Activated CD4-positive, alpha-beta T cell treated with anti-CD3 and anti-CD28 coated beads, Interleukin-2, amount 50 U/mL, for 4 hours (primary cell): ENCODE measurements at places on chromosomes 11 and 22.
A peak's percentile ranks its signal among the peaks of the same experiment; 100 is the strongest.

DNA sequence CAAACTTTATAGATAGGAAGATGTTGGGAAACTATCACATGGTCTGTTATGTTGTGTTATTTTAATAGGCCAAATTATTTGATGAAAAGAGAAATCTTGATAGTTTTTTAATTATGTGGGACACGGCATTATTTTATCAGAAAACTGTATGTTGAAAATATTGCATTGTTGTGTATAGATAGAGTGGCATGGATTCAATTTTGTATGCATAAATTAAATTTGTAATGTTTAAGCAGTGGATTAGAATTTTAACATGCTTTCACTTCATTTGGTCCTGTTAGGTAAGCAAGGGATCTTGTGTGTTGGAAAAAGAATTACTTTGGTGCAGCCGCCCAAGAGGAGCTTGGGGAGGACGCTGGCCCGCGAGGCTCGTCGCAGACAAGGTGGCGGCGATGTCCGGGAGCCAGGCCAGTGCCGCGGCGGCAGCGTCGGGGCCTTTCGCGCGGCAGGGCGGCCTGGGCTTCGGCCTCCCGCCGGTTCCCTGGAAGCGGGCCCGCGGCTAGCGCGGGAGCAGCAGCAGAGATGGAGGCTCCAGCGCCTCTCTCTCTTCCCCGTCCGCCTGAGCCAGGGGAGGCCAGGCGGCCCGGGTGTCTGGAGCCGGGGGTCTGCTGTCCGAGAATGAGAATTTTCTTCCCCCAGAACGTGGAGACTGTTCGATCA is 82.7 kb downstream of the GGT1 start:
- DNase-seq, result no peak

- no peak for DNase-seq
Observed at GRCh38 chr11:1750481-1750839, at the start of gene IFITM10. TSS of gene IFITM10 (minus strand) at chr11:1750595. CDS start at chr11:1750442, 153 bp downstream.

- DNase-seq, result no peak
Observed at GRCh38 chr22:45756558-45756957, 84.9 kb downstream of the ATXN10 start.

GRCh38 chr11:111428113-111428876 is 49.2 kb upstream of the POU2AF1 start:
- no peak for DNase-seq

GRCh38 chr22:23121424-23121823 is 20.4 kb downstream of the RSPH14 start:
- DNase-seq, result no peak

GRCh38 chr11:120710354-120711131 is 199.0 kb downstream of the GRIK4 start:
- no peak for DNase-seq

DNA sequence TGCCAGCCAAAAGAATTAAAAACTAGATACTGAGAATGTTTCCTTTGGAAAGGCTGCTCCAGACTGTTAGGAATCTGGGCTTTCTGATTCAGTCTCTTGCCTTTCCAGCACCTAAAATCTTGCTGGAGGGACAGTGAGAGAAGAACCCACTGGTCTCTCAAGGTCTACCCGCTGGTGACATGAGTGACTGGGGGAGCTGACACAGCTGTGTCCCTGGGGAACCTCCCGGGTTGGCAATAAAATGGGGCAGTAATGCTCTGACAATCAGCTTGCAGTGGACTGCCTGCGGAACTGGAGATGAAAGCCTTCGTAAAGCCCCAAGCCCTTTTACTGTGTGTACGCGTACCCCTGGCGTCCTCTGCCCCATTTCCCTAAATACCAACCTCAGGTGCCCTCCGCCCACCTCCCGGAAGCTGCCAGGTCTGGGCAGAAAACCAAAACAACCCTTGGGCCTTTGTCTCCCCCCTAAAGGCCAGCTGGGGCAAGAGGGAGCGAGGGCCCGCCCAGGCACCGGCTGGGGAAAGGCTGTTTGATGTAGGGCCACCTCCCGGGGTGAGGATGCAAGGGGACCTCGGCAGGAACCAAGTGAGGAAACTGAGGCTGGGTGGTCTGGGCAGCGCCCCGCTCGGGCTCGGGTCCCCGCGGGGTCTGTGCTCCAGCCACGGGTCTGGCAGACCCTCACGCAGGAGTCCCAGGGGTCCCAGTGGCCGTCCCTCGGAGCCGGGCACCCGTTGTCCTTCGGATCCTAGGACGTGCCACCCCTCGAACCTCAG is 741 bp downstream of the CARS1 start:
- peak; percentile 18 for DNase-seq

DNA sequence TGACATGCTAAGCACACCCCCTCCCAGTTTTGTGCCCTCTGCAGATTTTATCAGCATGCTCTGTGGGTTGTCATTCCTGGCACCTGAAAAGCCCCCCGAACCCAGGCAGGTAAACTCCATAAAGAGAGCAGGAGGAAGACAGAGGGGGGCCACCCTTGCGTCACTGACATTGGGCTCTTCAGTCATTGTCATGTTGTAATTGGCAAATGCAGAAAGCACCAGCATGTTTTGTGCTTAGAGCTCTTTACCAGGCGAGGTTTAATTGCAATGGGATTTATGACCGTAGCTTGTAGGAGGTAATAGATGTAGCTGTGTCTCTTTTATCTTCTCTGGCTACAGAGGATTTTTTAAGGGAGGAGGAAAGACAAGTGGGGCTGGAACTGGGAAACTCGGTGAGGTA is 201.7 kb downstream of the GRIK4 start:
- no peak for DNase-seq

DNA sequence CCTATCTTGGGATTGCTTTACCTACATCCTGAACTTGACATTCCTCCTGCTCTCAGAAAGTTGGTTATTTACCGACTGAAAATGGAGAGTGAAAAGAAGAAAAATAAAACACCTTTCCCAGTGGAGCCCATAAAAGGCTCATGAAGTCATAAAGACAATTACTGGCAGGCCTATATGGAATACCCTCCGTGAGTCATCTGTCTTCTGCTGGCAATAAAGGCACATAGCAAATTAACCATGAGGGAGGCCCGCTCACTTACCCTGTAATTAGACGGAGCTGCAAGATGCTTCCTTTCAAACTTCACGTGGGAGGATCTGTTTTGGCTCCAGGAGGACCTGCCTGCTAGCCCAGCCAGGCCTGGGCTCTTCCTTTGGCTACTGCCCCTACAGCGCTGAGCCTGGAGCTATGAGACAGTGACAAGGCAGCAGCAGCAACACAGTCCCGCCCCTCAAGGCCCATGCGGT is 540.4 kb downstream of the BUD13 start:
- DNase-seq, result no peak

- no peak for DNase-seq
Observed at GRCh38 chr11:128412847-128413791, 174.2 kb downstream of the ETS1 start.

- no peak for DNase-seq
Observed at GRCh38 chr11:12876988-12877387, 132.1 kb upstream of the RASSF10 start.
